Activated CD8-positive, alpha-beta memory T cell treated with anti-CD3 and anti-CD28 coated beads, Interleukin-2, amount 10 ng/mL, durations not matched to agents 7 days and 5 days (primary cell): ENCODE measurements at places on chromosomes 16 and 17.
A peak's percentile ranks its signal among the peaks of the same experiment; 100 is the strongest.

DNA sequence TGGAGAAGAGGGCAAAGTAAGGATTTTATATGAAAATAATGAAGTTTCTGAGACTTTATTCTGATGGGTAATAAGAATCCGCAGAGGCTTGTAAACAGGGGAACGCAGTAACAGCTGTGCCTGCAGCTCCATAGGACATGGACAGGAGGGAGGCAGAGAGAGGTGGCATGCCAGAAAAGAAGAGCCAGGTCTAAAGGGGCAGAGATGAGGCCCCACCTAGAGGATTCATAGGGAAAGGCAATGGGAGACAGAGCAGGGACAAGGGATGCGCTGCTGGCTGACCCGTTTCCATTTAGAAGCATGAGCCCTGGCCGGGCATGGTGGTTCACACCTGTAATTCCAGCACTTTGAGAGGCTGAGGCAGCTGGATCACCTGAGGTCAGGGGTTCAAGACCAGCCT, 340.3 kb upstream of the CDH5 start:
- DNase-seq: no peak

- peak; percentile 72 for DNase-seq
Measured at GRCh38 chr17:28901866-28902818, 737 bp downstream of the DHRS13 start.

- no peak for DNase-seq
Measured at GRCh38 chr17:13036751-13037150, 18.9 kb upstream of the ELAC2 start.

DNA sequence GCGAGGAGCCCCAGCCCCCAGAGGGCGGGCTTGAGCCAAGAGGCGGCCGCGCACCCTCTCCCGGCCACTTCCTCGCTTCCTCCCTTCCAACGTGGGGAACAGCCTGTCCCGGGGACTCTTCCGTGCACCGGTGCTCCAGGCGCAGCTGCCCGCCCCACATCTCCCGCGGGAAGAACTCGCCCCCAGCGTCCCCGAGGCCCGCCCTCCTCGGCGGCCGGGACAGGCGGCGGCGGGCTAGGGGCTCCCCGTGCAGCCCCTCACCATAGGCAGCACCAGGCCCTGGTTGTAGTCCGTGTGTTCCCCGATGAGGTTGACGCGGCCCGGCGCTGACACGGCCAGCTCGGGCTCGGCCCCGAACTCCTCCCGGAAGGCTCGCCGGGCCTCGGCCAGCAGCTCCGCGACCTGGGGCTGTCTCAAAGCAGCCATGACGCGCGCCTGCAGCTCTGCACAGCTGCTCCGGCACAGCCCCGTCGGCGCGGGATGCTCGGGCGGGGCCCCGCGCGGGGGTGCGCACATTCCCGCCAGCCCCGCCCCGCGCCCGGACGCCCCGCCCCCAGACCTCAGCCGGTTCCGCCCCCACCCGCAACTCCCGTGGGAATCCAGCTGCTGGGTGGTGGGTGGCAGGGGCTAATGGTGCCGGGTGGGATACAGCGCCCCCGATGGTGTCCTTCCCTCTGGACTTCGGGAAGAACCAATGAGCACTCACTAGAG, at the start of gene GALK1:
GALK1 (minus strand) TSS at position 482 of the 711 bp plus-strand sequence; CDS start at position 426, 56 bp downstream.
- peak; percentile 85 for DNase-seq

- no peak for DNase-seq
Measured at GRCh38 chr16:69217433-69217832, 30.5 kb downstream of the SNTB2 start.

DNA sequence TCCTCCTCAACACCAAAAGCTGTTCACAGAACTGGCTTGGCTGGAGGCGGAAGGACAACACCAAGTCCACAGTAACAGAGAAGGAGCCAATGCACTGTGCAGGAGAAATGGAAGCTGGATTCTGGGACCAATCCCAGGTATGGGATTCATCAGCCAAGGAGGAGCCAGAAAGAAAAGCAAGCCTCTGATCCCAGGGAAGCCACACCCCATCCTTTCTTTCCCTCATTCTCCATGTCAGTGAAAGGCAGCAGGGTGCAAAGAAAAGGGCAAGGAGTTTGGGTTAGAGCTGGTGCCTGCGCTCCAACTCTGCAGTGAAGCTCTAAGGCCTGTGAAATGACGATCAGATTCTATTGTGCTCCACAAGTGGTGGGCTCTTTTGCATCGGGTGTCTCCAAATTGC, 11.0 kb downstream of the DCAKD start:
- no peak for DNase-seq

- no peak for DNase-seq
Measured at GRCh38 chr17:45114117-45114932, 18.0 kb downstream of the PLCD3 start.
